ENCODE measurements at places on chromosomes 4 and X.

DNA sequence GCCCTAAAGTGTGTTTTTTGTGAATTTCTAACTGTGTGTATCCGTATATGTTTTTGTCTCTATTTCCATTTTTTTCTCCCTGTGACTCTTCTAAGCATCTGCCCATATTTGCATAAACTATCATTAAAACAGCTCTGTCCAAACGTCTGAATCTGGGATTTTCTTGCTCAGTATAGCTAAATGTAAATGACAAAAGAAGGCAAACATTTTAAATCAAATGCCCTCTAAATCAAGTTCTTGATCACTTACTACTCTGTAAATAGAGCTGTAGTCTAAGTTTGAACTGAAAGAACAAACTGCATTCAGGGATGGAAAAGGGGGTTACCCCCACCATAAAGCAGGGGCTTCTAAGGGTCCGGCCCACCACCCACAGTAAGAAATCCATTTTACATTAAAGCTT, 432.0 kb upstream of the FAM241A start:
- no peak for DNase-seq

DNA sequence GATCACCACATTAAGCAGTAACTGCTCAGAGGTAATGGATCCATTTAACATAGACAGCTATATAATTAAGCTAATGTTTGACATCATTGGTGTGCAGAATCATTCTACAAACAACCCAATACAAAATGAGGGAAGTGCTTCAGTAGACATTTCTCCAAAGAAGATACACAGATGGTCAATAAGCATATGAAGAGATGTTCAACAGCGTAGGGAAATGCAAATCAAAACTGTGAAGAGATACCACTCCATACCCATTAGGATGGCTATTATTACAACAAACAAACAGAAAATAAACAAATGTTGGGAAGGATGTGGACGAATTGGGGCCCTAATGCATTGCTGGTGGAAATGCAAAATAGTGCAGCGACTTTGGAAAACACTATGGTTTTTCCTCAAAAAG, 294.6 kb downstream of the ANK2 start:
- DNase-seq = no peak

DNA sequence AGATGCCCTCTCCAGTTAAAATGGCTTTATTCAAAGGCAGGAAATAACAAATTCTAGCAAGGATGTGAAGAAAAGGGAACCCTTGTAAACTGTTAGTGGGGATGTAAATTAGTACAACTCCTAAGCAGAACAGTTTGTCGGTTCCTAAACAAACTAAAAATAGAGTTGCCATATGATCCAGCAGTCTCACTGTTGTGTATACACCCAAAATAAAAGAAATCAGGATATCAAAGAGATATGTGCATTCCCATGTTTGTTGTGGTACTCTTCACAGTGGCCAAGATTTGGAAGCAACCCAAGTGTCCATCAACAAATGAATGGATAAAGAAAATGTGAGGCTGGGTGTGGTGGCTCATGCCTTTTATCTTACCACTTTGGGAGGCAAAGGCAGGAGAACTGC, 36.1 kb downstream of the ADH7 start:
- DNase-seq = no peak

DNA sequence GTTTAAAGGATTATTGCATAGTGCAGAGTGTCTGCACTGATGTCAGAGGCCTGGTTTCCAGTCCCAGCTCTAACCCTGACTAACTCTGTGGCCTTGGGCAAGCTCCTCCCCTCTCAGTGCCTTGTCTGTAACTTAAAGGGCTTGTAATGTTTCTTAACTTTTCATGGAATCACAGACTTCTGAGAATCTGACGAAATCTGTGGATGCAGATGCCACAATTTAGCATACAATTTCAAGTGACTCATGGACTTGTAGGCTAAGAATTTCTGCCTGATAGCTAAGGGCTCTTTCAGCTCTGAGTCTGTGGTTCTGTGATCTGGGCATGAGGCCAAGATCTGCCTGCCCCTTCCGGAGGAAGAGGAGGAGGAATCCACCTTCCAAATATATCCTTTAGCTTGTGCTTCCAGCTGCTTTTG, 236.9 kb downstream of the AR start:
- DNase-seq = peak; percentile 85

GRCh38 chr4:184476695-184477094, 2.3 kb upstream of the IRF2 start:
- peak; percentile 24 for DNase-seq

DNA sequence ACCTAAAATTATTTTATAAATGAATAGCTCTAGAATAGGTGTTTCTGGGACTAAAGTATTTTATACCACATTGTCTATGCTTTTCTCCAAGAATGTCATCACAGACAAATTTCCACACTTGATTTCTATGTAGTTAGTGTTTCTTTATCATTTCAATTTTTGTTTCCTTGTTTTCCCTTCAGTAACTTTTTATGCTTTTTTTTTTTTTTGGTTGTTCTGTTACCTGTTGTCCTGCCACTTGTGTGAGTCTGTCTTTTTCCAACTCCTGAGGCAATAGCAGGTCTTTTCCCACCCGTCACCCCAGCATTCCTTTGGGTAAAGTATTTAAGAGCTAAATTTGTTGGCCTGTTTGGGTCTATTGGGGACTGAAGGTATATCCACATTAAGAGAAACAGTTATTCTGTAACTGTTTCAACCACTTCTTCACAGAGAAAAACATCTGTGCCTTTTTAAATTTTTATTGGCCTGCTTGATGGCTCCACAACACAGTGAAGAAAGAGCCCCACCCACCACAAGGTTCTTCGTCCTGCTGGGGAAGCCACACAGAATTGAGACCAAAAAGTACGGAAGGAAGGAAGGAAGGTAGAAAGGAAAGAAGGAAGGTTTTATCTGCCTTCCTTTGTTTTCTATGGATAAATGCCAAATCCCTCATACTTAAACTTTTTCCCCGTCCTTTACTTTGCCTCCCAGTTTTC, 17.7 kb upstream of the GPC3 start:
- no peak for DNase-seq

GRCh38 chr4:99264927-99265326, 25.9 kb downstream of the ADH1A start:
- no peak for DNase-seq

- DNase-seq = peak; percentile 83
Measured at GRCh38 chr4:158172261-158173258, at the start of gene GASK1B. GASK1B (minus strand) TSS chr4:158173025; CDS start chr4:158171375, 1,650 bp downstream.

DNA sequence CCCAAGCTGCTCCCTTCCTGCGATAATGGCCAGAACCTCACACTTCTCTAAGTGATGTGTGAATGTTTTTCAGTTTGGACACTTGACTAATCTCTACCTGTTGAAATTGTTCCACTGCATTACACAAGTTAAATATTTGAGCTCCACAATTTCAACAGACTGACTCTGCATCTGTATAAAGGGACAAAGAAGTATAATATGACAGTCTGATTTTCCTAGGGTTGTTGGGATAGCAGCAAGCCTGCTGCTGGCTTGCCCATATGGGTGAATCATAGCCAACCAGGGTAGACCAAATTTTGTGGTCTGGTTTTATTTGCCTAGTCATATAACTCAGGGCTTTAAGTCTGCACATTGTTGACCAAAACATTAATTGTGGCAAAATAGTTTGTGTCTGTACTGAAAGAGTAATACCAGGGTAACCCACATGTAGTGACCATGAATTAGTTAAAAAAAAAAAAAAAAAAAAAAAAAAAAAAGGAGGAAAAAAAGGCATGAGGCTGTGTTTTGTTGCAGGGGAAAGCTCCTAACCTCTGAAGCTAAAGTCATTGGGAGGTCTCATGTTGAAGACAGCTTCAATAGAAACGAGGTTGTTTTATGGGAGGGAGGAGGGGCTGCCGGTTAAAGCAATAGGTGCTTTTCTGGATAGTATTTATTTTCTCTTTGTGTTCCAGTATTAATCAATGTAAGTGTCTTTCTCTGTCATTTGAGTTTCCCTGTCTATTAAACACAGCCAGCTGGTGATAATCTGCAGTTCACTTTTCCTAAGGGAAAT, 534.2 kb downstream of the RAB28 start:
- DNase-seq = no peak

DNA sequence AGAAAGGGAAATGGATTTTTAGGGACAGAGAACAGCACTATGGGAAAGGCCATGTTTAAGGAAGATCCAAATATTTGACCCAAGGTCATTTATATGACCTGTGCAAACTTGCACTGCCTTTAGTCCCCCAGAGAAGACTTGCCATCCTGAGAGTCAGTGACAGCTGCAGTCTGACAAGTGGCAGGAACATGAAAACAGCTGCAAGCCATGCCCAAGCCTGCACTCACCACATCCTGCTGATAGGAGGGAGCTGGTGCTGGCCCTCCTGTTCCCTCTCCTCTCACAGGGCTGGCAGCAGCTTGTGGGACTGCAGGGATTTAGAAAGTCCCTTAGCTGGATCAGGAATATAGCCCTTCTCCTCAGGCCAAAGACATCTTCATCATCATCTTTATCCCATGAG, 187.7 kb downstream of the RAP1GDS1 start:
- no peak for DNase-seq

DNA sequence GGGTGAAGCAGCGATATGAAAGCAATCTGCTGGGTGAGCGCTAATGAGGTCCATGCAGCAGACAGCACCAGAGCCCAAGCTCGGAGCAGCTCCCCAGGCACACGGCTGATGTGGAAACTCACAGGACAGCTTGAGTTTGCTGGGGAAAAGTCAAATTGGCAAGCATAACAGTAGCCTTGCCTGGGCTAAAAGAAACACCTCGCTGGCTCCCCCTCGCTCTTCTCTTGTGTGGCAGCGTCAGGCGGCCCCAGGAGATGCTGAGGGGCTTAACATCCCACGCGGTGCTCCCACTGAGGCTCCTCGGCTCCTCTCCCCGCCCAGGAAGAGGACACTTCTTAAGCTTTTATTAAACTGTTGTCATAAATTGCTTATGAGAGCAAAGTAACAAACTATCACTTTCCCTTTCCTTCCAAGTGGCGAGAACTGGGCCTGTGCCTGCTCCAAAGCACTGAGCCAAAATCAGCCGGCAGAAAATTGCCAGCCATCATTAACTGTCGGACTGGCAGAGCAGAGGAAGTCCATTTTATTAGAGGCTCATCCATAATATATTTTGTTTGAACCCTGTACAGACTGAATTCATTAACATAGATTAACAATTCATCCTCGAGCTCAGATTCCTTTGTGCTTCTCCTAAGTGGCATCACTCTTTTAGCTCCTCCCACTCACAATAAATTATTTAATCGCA, 111.4 kb downstream of the TSPAN5 start:
- peak; percentile 59 for DNase-seq

GRCh38 chr4:17063888-17064287, 165.4 kb upstream of the LDB2 start:
- no peak for DNase-seq

GRCh38 chr4:7347981-7348380, 86.7 kb downstream of the PSAPL1 start:
- DNase-seq = no peak

DNA sequence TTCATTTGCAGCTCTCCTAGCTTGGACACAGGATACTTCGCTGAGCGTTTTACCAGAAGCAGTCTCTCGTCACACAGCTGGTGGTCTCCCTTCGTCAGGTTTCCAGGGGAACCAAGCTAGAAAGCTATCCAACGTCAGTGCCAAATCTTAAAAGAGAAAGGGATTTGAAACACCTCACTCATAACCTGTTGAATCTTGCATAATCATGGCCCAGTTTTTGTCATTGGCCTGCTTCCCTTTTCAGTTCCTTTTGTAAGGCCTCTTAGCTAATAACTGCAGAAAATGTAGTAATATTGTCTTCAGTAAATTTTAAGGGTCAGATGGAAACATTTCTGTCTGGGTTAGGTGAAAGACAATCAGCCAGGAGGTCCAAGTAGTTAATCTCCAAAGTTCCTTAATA, 22.0 kb downstream of the RAB39B start:
- no peak for DNase-seq

DNA sequence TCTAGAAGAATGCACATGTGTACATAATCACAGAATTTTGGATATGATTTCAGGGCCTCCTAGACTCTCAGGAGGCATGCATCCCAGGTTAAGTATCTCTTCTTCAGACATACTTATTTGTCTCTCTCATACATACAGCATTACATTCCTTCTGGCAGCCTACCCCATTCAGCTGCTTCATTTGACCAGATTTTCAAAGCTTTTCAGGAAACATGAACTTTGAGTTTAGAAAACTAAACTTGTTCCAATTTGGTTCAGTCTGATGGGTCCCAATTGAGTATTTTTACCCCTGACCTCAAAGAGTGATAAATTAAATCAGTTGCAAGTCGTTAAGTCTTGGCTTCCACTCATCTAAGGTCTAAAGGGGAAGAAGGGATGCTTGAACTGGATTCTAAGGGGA, 330.9 kb downstream of the ARHGAP24 start:
- no peak for DNase-seq

DNA sequence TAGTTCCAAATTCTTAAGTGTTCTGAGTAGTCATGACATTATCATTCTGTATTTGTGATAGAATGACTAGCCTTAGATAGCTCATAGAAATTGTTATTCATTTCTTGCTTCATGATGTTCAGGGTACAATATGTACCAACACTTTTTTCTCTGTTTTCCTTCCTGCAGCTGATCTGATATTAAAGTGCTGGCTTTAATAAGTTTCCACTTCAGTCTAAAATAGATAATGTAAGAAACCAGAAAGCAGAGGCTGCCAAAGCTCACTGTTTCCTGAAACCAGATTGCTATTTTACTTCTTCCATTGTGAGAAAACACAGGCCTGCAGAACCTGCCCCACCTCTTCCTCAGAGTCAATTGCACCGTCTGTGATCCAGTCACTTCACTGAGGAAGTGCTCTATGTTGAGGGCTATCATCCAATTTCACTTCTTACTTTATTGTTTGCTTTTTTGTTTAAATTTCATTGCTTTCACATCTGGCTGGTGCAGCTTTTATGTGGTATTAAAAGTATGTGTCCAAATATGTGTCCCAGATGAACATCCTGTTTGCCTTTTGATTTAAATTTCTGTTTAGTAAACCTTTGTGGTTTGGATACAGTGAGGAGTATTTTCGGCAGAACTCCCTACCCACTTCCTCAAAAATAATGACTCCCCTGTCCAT, 652.1 kb downstream of the ANKRD50 start:
- peak; percentile 89 for DNase-seq

GRCh38 chr4:15533817-15534216, 64.1 kb downstream of the CC2D2A start:
- DNase-seq = no peak

GRCh38 chrX:11375614-11376119, 82.5 kb downstream of the AMELX start:
- DNase-seq = no peak

GRCh38 chr4:158847535-158847934, 78.7 kb downstream of the FNIP2 start:
- DNase-seq = no peak

DNA sequence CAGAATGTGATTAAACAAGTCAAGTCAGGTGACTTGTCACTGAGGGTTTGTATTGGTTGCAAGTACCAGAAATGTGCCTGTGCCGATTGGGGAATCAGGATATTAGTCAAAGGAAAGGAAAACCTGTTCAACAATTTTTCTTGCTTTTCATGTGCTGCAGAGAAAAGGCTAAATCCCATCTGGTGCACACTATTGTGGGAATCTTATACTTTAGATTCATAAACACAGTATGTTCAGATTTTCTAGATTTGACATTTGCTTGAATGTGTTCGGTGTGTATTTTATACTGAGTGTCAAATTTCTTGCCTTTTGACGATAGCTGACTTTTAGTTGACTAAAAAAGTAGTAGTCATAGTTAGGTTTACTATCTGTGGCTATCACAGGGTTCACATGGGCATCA, 37.6 kb downstream of the GAB1 start:
- no peak for DNase-seq
